ENCODE measurements at places on chromosomes 7 and 10. TPM values are rescaled to one million over a fixed set of nuclear protein-coding genes. Genes with fewer than 3 reads are reported as not detected.

DNA sequence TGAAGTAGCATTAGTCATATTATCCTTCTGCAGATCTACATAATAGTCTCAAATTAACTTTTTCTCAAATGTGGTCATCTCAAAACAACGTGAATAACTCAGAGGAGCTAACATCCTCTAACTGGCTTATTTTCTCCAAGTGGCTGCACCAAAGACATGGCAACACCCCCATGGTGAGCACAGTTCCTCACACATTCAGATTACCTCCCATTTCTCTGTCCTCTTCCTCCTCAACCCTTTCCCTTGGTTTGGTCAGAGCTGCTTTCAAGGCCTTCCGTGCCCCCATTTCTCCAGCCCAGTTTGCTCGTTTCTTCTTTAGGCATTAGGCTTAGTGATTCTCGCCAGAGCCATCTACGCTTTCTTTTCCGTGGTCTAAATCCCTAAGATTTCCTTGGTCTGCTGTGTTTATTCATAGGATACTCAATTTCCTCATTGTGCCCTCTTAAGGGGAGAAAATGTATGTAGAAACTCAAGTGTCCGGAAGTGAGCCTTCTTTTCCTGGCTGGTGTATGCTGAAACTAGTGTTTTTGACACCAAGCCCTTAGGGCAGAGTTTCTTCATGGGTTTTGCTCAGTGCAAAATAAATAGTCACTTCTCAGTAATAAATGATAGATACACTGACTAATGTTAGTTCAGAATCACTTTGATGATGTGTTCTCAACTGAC, 2.6 kb downstream of the MET start:
- DNase-seq = no peak

The NEURL1 gene
- 1.3 TPM for polyA plus RNA-seq

DNA sequence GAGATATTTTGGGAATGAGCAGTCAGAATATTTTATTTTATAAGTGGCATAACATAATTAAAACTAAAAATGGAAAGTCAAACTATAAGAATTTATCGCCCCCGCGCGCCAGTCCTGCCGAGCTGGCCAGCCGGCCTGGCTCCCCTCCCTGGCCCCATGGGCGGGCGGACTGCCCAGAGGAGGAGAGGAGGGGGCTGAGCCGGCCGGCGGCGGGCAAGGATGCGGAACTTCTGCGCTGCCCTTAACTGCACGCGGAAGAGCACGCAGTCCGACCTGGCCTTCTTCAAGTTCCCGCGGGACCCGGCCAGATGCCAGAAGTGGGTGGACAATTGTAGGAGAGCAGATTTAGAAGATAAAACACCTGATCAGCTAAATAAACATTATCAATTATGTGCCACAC, 96.8 kb downstream of the DKK1 start:
- no peak for DNase-seq

DNA sequence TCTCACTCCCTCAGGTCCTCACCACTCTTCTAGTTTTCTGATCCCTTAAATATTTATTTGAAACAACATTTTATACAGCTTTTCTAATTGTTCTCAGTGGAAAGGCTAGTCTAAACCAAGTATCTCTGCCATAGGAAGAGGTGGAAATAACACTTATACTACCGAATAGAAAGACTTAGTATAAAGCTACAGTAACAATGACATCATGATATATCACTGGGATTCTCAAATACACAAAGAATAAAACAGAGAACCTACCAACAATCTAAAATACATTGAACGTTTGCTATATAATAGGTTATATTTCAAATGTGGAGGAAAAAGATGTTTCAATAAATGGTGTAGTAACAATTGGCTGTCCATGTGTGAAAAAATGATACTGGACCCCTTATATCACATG, 142.9 kb downstream of the KMT2C start:
- no peak for DNase-seq

DNA sequence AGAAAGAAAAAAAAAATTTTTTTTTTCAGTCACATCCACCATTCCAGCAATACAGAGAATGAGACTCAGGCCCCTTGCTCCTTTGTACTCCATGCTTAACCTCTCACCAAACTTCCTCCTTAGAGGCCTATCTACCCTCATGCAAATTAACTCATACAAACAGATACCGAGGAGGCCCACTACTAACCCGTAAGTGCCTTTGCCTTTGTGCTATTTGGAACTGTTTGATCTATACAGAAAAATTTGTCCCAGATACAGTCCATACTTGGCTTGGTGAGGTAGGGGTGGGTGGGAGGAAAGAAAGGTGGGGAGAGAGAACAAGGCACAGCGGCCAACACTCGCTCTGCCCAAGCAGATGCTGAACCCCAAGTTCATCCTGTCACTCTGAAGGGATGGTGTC, 87.8 kb upstream of the DUSP5 start:
- no peak for DNase-seq

GRCh38 chr10:80530251-80530650, 7.5 kb upstream of the SH2D4B start:
- no peak for DNase-seq

DNA sequence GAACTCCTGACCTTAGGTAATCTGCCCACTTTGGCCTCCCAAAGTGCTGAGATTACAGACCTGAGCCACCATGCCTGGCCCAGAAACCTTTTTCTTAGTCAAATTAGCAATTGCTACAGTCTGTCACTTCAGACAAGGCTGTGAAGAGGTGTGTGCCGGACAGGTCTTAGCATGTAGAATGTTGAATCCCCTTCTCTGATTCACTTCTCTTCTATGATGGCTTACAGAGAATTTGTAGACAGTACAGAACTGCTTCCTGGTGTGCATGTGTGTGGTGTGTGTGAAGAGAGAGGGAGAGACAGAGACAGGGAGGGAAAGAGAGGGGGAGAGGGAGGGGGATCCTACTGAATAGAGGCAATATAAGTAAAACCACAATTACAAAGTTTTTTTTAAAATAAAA, 150.4 kb downstream of the PARD3 start:
- DNase-seq = no peak

- DNase-seq = no peak
These were observed 92.7 kb upstream of the AKR1E2 start for GRCh38 chr10:4733150-4733842.

- no peak for DNase-seq
These were observed 41.5 kb downstream of the ASB4 start for GRCh38 chr7:95527033-95527775.

The MRPS24 gene
- polyA plus RNA-seq = 88.1 TPM

The AOAH gene
- polyA plus RNA-seq = 7.6 TPM

DNA sequence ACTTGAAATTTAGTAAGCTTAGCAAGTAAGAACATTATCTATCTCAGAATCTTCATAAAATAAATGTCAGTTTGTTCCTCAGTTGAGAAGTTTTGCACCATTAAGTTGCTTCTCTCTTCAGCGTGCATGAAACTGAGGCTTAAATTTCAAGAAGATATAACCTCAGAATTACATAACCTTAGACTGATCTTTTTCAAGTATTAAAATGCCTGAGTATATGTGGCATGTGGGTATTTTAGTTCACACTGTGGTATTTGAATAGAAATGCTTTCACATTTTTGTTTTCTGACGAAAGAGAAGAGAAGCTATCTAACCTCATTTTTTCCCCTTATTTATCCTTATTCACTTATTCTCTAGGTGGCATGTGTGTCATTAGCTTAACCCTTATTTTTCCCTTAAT, 104.1 kb downstream of the PHF14 start:
- DNase-seq = no peak

DNA sequence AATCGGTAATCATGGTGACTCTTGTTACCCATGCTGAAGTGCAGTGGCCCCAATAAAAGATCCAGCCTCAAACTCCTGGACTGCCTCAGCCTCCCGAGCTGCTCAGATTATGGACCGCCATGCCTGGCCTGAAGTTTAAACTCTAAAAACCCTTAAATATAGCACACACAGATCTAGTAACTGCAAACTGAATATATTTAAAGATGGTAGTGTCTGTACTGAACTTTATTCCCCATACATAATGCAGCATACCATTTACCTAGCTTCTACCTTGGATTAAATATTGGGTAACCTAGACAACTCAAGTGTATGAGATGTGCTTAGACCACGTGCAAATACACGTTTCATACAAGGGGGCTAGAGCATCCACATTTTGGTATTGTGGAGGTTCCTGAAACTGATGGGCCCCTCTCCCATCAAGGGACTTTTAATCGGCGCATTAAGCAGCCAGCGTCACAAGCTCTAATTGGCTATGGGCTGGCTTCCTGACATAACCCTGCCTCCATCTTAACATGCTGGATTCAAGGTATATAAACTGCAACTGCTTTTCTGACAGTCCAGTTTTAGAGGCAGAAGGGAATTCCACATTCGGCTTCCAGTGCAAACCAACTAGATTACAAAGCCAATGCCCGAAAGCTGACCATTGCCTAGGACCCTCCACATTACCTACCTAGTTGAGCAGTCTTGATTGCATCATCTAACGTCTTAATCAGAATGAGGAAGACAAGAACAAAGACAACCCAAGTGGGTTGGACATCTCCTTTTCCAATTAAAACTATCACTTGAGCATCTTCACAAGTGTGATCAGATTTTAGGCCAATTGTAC, 13.0 kb downstream of the HNRNPA2B1 start:
- no peak for DNase-seq

DNA sequence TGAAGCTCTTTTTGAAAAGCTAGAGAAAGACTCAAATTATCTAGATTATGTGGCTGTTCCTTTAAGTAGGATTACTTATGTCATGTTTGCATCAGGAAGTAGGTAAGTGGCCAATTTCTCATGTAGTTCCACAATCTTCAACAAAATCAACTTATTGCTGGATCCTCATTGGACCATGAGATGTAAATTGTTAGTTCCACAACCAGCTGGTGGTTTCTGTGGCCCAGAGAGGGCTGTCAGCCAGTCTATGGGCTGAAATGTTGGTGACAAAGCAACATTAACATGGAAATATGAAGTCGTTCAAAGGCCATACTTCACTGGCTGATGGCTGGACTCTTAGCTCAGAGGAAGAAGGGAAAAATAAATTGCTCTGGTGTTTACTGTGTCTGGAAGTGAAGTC, 157.9 kb downstream of the PLXDC2 start:
- DNase-seq = no peak

DNA sequence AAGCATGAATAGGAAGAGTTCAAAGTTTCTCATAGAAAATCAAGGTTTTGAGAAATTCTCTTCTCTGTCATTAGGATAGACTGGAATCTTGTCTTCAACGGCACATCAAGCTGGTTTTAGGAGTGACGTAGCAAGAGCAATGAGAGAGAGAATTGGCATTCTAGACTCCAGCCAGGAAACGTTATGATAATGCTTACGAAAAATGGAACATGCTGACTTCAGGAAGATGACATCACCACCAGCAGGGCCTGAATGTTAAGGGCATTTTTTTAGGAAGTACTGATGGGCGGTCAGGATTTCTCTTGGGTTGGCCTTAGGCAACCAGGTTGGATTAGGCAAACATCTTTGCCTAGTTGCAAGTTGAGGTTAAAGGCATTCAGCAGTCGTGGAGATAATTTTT, 213.2 kb upstream of the CTBP2 start:
- DNase-seq = no peak

GRCh38 chr10:42973411-42973810, 103.5 kb upstream of the RET start:
- DNase-seq = no peak

DNA sequence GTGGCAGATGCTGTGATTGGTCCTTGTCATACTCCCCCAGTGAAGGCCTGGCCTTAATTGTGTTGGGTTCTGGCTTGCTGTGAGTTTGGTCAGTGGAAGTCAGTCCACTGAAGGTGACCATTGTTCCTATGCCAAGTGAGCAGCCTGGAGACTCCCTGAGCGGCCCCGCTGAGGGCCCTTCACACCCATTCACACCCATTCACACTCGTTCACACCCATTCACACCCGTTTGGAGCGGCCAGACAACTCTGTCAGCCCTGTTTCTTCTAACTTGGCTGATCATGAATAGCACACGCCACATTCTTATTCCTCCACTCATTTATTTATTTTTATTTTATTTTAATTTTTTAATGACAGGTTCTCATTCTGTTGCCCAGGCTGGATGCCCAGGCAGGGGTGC, 61.5 kb downstream of the C10orf120 start:
- DNase-seq = no peak

The PDK4 gene
- 39.4 TPM for polyA plus RNA-seq

DNA sequence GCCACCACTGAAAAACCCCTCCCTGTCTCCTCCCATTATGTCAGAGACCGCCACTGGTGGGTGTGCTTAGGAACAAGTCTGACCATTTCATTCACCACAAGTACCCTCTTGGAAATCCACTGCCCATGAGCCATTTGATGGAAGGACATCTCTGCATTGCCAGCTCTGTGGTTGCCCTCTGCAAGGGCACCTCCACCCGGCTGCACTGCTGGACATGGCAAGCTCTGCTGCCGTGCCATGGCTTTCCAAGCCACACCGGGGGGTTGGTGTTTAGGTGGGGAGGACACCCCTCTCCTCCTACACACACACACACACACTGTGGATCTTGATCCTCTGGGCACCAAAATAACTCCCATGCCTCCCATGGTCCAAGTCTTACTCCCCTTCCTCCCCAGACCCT, 5.2 kb upstream of the PLXNA4 start:
- no peak for DNase-seq

- no peak for DNase-seq
These were observed 45.1 kb upstream of the ADAM12 start for GRCh38 chr10:126433351-126433750.

The PTPRZ1 gene
- 50.9 TPM for polyA plus RNA-seq

DNA sequence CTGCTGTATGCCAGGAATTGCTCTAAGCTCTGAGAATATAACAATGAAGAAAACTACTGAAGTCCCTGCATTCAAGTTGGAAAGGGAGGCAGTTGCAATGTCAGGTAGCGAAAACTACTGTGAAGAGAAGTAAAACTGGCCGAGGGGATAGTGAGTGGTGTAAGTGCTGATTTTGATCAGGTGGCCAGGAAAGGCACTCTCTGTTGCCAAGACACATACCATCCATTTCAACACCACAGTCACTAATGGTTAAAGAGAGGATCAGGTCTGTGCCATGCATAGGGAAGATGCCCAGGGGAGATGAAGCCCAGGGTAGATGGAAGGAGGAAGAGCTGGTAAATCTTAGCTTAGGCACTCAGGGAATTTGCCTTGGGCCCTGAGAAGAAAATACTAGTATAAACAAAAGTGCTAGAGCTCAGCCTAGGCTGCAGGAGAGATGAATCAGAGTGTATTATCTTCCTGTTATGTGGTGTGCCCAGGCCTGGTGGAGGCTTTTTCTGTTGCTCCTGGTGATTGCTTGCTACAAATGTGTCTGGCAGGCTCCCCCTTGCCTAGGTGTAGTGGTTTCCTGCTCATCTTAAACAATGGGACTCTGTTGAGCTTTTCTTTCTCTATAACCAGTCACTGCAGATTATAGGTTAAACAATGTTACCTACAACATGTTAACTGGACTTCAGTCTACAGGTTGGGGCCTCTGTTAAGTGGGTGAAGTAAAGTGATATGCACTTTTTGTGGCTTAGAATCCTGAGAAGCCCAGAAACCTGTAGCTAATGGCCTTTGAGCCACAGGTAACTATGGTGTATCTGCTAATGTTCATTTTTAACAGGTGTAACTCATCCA, 125.5 kb downstream of the LRRC4 start:
- DNase-seq = no peak

DNA sequence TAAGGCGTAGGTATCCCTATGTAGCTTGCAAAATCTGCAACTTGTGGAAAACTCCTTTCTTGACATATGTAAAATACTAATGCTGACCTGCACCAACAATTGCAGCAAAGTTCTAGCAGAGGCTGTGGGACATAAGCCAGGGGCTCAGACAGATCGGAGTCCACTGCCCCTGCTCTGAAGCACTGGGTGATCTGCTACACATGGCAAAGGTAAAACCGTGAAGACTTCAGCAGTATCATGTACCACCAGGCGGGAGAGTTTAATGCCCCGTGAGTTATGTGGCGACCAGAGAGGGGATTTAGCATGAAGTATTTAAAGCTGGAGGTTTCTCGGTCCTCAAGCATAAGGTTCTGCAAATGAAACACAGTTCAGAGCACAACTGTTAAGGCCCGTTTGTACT, 76.4 kb downstream of the ABCC2 start:
- no peak for DNase-seq

- DNase-seq = no peak
These were observed 35.7 kb downstream of the AGK start for GRCh38 chr7:141586878-141587277.

Measured in right lung (tissue), 10 donors.